Activated T-cell treated with anti-CD3 and anti-CD28 coated beads, Interleukin-2, amount 50 U/mL, for 72 hours (primary cell): ENCODE measurements at places on chromosomes 7 and 10. TPM values are rescaled to one million over a fixed set of nuclear protein-coding genes. Genes with fewer than 3 reads are reported as not detected.
A peak's percentile ranks its signal among the peaks of the same experiment; 100 is the strongest.

DNA sequence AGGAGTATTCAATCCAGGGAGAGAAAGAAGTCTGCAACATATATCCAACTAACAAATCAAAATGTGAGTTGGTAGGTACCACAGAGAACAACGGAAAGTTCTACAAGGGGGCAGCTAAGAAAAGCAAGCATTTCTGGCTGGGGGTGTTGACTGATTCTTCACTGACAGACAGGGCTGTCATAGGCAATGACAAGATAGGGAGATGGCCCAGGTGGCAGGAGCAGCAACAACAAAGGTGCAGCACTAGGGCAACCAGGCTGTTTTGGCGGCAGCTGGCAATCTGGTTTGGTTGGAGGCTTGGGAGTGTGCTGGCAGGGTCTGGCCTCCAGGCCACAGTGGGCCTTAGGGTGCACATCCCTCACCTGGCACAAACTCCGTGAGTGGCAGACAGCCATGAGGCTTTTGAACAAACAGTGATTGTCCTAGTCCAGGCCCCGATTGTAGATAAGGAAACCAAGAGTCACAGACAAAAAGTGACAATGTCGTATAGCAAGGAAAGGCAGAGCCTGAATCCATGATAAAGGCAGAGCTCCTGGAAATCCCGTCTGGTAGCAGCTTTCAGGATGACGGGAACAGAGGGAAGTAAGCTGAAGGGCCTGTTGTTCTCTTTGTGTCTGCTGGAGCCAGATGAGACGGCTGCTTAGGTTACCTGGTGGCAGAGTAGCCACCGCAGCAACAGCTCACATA, 28.4 kb downstream of the DPCD start:
- H3K27ac ChIP-seq: no peak overlapping the region
- H3K27me3 ChIP-seq: no peaks in the 10 kb centered on the region
- no peak for DNase-seq

DNA sequence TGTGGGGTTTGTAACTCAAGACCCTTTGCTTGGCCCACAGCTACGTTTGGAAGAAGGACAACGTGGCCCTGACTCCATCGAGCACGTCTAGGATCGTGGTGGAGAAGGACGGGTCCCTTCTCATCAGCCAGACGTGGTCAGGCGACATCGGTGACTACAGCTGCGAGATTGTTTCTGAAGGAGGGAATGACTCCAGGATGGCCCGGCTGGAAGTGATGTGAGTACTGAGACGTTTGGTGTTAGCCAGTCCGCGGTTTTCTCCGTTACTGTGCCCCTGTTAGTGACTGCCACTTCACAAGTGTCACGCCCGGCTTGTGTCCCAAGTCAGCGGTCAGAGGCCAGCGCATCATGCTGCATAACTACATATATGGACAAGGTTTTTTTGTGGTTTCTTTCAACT, 673.3 kb downstream of the SDK1 start:
- H3K4me3 ChIP-seq: no peak overlapping the region
- no peak overlapping the region for H3K27ac ChIP-seq
- no peaks in the 10 kb centered on the region for H3K27me3 ChIP-seq

DNA sequence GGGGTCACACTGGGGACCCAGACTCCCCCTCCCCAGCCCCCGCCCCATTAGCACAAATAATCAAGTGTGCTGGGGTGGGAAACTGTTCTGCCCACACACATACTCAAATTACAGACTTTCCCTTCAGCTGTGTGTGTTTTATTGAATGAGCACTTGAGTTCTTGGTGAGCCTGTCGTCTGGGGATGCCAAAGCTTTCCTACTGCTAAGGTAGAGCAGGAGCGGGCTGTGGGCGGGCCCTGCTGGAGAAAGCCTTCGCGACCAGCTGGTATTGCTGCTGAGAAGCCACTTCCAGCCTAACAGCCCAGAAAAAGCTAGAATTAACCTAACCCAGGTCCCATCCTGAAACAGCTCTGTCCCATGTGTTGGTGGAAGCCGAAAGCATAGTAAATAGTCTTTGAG, 87.0 kb upstream of the KMT2E start:
- H3K4me3 ChIP-seq: no peak overlapping the region
- H3K27me3 ChIP-seq: no peaks in the 10 kb centered on the region

DNA sequence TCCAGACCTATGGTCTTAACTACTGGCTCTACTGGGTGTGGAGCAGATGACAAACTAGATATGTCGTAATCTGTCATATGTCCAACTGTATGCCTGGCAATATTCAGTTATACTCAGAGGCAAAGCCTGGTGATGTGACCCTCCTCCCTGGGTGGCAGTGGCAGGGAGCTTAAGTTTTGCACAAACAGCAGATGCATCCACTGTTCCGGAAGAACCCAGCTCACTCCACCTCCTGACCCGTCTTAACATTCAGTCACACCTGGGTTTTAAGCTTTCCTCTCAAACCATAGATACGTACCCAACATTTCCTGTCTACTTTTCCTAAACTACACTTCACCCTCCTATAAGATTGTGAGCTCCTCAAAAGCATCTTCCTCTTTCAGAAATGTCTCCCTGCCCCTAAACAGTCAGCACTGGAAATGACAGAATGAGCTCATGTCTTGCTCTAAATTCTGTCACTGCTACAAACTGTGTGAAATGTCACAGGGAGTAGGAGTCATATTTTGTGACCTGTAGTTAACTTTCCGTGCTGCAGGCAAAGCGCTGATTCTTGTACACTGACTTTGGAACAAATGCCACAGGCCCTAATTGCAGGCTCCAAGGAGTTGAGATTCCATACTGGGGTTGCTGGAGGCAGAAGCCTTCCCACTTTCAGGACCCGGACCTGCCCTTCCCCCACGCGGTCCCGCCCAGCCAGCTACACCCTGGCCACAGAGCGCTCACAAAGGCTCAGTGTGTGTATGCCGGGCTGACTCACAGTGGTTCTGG, 23.9 kb downstream of the SCD start:
- no peaks in the 10 kb centered on the region for H3K27me3 ChIP-seq
- peak overlapping the region; percentile 69 for H3K4me3 ChIP-seq
- H3K4me1 ChIP-seq: peaks cover 7% of the 10 kb centered on the region
- no peaks in the 10 kb centered on the region for H3K36me3 ChIP-seq
- peak overlapping the region; percentile 87 for H3K27ac ChIP-seq

- H3K36me3 ChIP-seq: no peaks in the 10 kb centered on the region
- no peak for DNase-seq
Observed at GRCh38 chr7:17506095-17506494, 207.6 kb downstream of the AHR start.

DNA sequence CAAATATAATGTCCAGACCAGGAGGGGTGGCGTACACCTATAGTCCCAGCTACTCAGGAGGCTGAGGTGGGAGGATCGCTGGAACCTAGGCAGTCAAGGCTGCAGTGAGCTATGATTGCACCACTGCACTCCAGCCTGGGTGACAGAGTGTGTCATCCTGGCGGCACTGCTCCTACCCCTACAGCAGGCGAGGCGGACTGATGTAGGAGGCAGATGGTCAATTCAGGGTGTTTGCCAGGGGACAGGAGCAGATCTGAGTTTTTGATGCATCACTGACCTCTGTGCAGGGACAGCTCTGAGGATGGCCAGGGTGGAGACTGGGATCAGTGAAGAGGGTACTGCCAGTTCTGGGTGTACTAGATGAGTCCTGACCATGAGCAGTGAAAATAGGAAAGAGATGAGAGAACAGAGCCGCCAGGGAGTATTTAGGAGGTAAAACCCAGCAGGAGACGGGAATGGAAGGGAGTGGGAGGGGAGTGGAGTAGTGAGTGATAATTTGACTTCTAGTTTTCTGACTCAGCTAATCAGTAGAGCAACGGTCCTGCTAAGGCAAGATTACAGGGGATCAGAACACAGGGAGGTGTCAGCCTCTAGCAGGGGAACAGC, 75.3 kb downstream of the HIP1 start:
- no peak overlapping the region for H3K4me3 ChIP-seq
- H3K27ac ChIP-seq: no peak overlapping the region
- no peak for DNase-seq
- peaks cover 13% of the 10 kb centered on the region for H3K4me1 ChIP-seq

DNA sequence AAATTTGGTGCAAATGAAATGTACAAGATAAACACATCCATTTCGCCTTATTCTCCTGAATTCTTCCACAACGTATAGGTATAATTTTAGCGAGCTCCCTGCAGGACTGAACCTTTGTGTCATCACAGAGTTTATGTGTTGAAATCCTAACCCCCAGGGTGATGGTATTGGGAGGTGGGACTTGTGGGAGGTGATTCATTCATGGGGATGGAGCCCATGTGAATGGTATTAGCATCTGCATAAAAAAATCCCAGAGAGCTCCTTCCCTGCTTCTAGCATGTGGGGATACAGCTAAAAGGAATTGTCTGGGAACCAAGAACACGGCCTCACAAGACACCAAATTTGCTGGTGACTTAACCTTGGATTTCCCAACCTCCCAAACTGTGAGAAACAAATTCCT, 741.4 kb upstream of the VSTM2A start:
- no peak for DNase-seq
- H3K27me3 ChIP-seq: no peaks in the 10 kb centered on the region
- no peaks in the 10 kb centered on the region for H3K4me1 ChIP-seq
- H3K4me3 ChIP-seq: no peak overlapping the region
- no peaks in the 10 kb centered on the region for H3K36me3 ChIP-seq

GRCh38 chr7:95989301-95989700, 216.9 kb downstream of the DYNC1I1 start:
- H3K27ac ChIP-seq: no peak overlapping the region
- no peaks in the 10 kb centered on the region for H3K4me1 ChIP-seq

SFRP5 gene
- not detected for total RNA-seq

SYCE1 gene
- total RNA-seq: 0.37 TPM

GIMAP2 gene
- total RNA-seq: 47.8 TPM

THNSL1 gene
- 4.2 TPM for total RNA-seq

ZMYND11 gene
- total RNA-seq: 24.6 TPM

PNLIPRP3 gene
- total RNA-seq: not detected
